ENCODE measurements at places on chromosomes 5 and 9. TPM values are rescaled to one million over a fixed set of nuclear protein-coding genes. Genes with fewer than 3 reads are reported as not detected.

DNA sequence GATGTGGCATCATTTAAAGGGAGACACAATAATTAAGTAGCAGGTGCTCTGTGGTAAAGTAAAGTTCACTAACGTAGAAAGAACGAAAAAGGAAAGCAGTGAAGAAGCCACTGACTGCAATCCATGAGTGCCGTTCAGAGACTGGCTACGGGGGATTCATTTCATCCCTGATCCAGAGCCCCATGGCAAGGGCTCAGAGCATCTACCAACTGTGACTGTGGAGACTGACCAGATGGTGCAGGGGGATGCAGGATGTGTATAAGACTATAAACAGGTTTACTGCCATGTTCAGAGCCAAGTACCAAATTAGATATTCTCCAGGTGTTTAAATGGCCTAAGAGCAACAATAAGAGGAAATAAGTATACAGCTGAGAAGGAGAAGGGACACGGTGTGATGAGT lies 47.7 kb downstream of the MARCHF11 start:
- no peak for DNase-seq
- no peaks in the 10 kb centered on the region for H3K36me3 ChIP-seq
- H3K4me3 ChIP-seq = no peak overlapping the region
- H3K27ac ChIP-seq = no peak overlapping the region
- H3K4me1 ChIP-seq = no peaks in the 10 kb centered on the region
- H3K27me3 ChIP-seq = no peaks in the 10 kb centered on the region

GRCh38 chr9:5518171-5518936 lies 8.0 kb downstream of the PDCD1LG2 start:
- no peaks in the 10 kb centered on the region for H3K27me3 ChIP-seq
- no peak for DNase-seq
- peak overlapping the region; percentile 40 for H3K27ac ChIP-seq
- peaks cover 33% of the 10 kb centered on the region for H3K4me1 ChIP-seq

LEAP2 gene
- 4.4 TPM for total RNA-seq

RAD50 gene
- total RNA-seq = 49.2 TPM

GRCh38 chr5:14082973-14083372 lies 60.2 kb upstream of the TRIO start:
- no peak for DNase-seq
- no peak overlapping the region for H3K27ac ChIP-seq
- H3K4me3 ChIP-seq = no peak overlapping the region
- no peaks in the 10 kb centered on the region for H3K36me3 ChIP-seq
- no peaks in the 10 kb centered on the region for H3K27me3 ChIP-seq

TERT gene
- total RNA-seq = 11.8 TPM

SHROOM1 gene
- total RNA-seq = 9.3 TPM

DNA sequence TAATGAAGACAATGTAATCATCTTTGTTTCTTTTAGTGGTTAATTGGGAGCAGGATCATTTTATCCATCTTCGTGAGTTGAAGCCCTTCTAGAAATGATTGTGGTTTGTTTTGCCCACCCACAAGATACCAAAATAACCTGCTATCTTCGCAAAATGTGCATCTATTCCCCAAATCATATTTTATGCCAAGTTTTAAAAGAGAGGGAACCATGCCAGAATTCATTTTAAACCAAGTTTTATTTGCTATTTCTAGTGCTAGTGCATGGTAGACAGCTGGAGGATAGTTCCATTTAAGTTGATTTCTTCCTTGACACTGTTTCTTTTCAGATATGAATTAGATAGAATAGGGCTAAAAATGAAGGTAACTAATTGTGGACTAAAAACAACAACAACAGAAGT lies 104.2 kb downstream of the RAB3C start:
- H3K36me3 ChIP-seq = no peaks in the 10 kb centered on the region
- H3K4me1 ChIP-seq = no peaks in the 10 kb centered on the region
- H3K4me3 ChIP-seq = no peak overlapping the region
- H3K27ac ChIP-seq = no peak overlapping the region
- DNase-seq = no peak

DNA sequence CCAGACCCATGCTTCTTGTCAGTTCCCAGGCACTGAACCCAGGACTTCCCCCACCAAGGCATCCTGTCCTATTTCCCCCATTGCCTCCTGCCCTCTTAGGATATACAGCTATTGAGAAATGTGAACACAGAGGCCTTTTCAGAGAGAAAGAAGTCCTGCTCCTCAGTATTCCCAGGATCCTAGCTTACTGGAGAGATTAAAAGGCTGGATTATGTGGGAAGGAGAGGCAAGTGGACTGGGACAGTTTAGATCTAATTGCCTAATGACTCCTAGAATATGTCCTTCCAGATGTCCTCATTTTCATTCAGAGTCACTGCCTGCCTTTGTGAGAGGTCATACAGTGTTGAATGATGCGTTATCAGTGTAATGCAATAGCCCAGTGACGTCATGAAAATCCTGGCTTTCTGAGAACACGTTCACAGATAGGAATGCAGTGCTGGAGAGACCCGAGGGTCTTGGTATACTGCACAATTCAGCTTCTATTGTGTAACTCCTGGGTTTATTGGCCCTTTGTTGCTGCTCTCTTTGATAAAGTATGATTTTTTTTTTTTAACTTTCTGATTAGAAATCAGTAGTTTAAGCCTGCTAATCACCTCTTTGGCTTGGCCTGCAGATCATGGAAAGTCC lies 26.2 kb downstream of the WWC1 start:
- no peaks in the 10 kb centered on the region for H3K36me3 ChIP-seq
- no peak overlapping the region for H3K27ac ChIP-seq
- no peak overlapping the region for H3K4me3 ChIP-seq
- H3K27me3 ChIP-seq = no peaks in the 10 kb centered on the region

GRCh38 chr9:85427772-85428171 lies 314.0 kb downstream of the AGTPBP1 start:
- H3K27me3 ChIP-seq = peaks cover 7% of the 10 kb centered on the region
- H3K4me3 ChIP-seq = no peak overlapping the region
- H3K4me1 ChIP-seq = peaks cover 2% of the 10 kb centered on the region
- H3K36me3 ChIP-seq = no peaks in the 10 kb centered on the region

DNA sequence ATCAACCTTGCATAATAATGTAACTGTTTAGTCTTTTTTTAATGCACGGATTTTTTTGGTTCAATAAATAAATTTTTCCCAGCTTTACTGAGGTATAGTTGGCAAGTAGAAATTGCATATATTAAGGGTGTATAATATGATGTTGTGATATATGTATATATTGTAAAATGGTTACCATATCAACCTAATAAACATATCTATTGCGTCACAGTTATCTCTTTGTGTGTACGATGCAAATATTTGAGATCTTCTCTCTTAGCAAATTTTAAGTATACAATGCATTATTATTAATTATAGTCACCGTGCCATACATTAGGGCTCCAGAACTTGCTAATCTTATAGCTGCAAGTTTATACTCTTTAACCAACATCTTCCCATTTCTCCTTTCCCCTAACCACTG lies 57.2 kb upstream of the TMEM161B start:
- no peaks in the 10 kb centered on the region for H3K27me3 ChIP-seq
- DNase-seq = no peak
- no peak overlapping the region for H3K27ac ChIP-seq
- H3K4me3 ChIP-seq = no peak overlapping the region
- no peaks in the 10 kb centered on the region for H3K4me1 ChIP-seq

GRCh38 chr5:173234129-173234790 lies 746 bp downstream of the NKX2-5 start:
- no peak for DNase-seq
- peaks cover 86% of the 10 kb centered on the region for H3K27me3 ChIP-seq
- no peaks in the 10 kb centered on the region for H3K36me3 ChIP-seq
- no peak overlapping the region for H3K27ac ChIP-seq
- H3K4me1 ChIP-seq = peaks cover 9% of the 10 kb centered on the region

- peaks cover 29% of the 10 kb centered on the region for H3K4me1 ChIP-seq
- DNase-seq = no peak
- H3K27me3 ChIP-seq = no peaks in the 10 kb centered on the region
- peak overlapping the region; percentile 44 for H3K27ac ChIP-seq
Measured at GRCh38 chr5:78405829-78406750, 45.7 kb downstream of the SCAMP1 start.

DNA sequence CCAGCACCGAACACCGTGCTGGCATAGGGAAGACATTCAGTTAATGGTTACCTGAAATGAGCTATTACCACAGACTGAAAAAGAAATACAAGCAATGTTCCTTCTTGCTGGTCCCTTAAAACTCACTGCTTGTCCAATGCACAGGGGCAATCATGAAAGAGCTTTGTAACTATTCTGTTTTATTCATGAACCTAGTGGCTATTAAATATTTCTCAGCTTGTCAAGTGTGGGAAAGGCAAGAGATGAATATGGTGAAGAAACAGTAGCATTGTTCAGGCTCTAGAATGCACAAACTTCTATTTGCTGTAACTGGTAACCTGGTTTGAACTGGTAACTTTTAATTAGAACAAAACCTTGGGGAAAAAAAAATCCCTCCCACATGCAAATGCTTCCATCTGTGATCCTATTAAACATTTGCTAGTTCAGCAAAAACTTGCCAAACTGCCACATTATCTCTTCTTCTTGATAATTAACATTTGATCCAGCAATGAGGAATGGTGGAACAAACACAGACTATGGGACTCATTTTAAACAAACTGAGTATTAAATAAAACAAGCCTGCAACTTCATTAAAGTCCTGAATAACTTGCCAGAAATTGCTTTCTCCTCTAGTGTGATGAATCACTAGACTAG lies 36.1 kb downstream of the YIPF5 start:
- H3K4me1 ChIP-seq = no peaks in the 10 kb centered on the region
- H3K4me3 ChIP-seq = no peak overlapping the region
- no peak for DNase-seq
- H3K27me3 ChIP-seq = peaks cover 20% of the 10 kb centered on the region
- H3K36me3 ChIP-seq = no peaks in the 10 kb centered on the region

Data from activated T-helper 2 cell treated with anti-CD3 and anti-CD28 coated beads, Interferon-gamma antibody, Interleukin-2, Interleukin-4, amounts not matched to agents 10 μg/mL and 5 μg/mL and 100 μg/mL, durations not matched to agents 14 hours and 24 hours and 36 hours (primary cell).